ENCODE measurements at places on chromosomes 11 and 22.
A peak's percentile ranks its signal among the peaks of the same experiment; 100 is the strongest.

GRCh38 chr11:116984589-116984988 lies 113.6 kb downstream of the SIK3 start:
- DNase-seq: no peak

DNA sequence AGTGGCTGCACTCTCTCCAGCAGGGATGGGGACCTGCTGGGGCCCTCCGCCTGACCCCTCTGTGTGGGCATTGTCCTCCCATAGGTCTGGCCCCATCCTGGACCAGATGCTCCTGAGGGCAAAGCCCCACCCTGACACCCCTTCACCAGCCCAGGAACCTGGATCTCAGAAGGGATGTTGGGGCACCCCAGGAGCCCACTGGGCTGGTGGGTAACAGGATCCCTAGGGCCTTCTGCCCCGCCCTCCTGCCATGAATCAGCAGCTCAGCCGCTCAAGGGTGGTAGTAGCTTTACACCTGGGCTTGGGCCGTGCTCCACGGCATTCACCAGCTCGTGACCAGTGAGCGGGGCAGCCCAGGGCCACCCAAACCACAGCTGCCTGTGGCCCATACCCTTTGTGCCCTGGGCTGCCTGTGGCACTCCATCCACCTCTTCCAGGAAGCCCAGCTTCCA lies 1.0 kb upstream of the MAPK12 start:
- peak; percentile 63 for DNase-seq

- no peak for DNase-seq
Measured at GRCh38 chr11:119157063-119157462, 8.2 kb downstream of the ABCG4 start.

- DNase-seq: peak; percentile 37
Measured at GRCh38 chr22:36562261-36562835, 33.4 kb upstream of the EIF3D start.

DNA sequence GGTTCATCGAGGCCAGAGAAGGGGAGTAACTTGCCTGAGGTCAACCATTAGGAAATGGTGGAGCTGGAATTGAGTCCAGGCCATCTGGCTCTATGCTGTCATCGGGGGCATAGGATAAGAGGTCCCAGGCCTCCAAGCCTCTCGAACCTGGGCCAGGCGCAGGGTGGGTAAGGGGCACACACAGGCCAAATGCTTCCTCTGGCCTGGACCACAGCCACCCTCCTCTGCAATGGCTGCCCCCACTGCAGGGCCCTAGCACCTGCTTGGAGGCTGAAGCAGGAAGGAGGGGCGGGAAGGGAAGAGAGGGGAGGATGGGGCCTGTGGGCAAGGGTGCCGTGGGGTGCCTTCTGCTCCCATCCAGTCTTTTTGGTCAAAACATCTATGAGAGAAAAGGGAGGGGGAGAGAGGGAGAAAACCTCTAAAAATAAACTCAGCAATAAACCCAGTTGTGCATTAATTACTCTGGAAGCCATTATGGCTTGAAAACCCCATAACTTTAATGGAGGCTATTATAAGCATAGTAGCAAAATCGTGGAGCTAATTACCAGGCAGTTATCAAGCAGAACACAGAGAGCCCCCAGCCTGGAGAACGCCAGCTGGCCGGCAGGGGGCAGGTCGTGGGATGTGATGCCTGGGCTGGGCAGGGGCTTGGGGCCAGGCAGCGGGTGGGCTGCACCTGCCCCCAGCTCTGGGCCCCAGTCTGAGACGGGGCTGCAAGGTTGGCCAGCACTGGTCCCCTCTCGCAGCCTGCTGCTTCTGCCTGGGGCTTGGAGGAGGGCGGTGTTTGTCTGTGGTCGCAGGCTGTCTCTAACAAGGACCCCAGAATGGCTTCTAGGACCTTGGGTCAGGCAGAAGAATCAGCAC lies 21.1 kb downstream of the B3GAT1 start:
- no peak for DNase-seq

DNA sequence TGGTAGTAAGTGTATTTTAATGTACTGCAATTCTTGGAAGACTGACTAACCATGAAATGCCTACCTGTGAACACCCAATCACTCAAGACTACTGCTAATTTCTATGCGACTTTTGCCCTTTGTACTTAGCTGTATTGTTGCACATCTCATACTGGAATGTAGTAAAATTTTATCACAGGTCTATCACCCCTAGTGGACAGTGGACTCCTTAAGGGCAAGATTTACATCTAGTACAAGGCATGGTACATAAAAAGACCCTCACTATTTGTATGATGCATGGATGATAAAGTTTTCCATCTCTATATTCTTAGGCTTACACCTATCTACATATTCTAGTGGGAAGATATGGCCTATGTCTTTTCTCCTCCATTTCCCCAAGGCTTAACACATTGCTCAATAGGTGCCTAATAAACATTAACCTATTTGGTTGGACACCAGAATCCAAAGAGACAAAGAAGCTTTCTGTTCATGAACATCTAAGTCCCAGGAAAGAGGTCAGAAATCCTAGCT lies 26.1 kb downstream of the SERGEF start:
- DNase-seq: no peak

DNA sequence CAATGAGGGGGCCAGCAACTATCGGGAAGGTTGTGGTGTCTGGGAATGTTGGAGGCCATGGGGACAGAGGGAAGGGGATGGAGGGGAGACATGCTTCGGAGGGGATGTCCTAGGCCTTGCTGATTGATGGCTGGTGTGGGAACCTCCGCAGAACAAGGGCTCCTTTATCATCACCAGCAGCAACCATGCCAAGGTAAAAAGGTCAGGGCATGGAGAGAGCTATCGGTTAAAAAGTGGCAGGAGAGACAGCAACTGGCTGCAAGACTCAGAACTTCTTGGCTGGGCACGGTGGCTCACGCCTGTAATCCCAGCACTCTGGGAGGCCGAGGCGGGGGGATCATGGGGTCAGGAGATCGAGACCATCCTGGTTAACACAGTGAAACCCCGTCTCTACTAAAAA lies 3.0 kb downstream of the GSTT4 start:
- DNase-seq: no peak

- no peak for DNase-seq
Measured at GRCh38 chr22:48834404-48834803, 993.3 kb downstream of the BRD1 start.

DNA sequence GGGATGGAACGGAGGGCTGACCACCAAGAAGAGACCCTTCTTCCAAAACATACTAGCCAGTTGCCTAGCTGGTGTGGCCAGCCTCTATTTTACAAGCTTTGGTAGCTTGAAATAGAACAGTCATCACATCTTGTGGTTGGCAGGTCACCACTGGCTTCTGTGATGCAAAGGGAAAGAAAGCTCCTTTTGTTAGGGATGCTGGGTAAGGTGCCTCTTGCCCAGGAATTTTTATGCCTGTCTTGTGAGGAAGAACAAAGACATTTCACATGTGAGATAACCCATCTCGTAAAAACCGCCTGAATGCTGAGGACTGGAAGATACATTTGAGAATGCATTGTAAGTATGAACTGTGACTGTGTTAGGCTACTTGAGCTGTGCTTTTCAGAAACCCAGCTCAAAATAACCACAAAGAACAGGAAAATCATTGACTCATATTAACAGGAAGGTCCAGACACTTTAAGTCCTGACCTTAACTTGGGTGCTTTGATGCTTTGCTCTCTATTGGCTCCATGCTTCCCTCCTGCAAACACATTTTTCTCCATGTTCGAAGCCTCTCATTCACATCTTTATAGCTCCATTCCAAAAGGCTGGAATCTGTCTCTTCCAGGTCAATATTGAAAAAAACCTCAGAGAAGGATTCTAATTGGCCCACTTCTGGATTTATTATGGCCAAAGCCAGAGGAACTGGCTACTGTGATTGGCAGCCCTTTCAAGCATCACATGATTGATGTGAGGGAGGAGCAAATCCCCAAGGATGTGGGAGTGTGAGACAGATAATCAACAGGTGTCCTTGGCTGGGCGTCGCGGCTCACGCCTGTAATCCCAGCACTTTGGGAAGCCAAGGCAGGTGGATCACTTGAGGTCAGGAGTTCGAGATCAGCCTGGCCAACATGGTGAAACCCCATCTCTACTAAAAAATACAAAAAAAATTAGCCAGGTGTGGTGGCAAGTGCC lies 53.9 kb downstream of the MICAL2 start:
- DNase-seq: peak; percentile 93

DNA sequence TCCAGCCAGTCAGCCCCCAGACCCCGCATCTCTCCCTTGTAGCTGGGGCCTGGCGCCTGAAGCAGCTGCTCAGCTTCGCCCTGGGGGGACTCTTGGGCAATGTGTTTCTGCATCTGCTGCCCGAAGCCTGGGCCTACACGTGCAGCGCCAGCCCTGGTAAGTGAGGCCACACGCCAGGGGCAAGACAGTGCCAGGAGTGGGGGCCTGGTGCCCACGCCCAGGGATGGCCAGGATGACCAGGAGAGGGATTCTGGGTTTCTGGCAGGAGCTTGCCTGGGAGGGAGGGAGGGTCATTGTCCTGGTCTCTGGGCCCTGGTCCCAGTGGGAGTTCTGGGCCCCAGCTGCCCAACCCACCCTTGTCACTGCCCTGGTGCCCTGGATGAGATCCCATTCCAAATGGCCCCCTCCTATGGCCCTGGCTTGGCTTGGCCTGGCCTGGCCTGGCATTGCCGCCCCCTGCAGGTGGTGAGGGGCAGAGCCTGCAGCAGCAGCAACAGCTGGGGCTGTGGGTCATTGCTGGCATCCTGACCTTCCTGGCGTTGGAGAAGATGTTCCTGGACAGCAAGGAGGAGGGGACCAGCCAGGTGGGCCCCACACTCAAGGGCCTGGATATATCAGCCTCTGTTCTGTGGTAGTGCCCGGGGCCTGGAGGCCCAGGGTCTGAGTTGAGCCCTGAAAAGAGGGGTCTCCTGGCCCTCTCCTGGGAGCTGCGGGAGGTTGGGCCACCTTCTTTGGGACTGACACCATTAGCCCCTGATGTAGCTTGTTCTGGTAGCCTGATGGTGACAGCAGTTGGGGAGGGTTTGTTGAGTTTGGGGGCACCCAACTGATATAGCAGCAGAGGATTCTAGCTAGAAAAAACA lies 3.7 kb downstream of the SLC39A13 start:
- no peak for DNase-seq

GRCh38 chr11:57638005-57638781 lies 11.5 kb downstream of the YPEL4 start:
- DNase-seq: peak; percentile 82

- DNase-seq: no peak
Measured at GRCh38 chr11:10747733-10748132, 3.3 kb upstream of the CTR9 start.

DNA sequence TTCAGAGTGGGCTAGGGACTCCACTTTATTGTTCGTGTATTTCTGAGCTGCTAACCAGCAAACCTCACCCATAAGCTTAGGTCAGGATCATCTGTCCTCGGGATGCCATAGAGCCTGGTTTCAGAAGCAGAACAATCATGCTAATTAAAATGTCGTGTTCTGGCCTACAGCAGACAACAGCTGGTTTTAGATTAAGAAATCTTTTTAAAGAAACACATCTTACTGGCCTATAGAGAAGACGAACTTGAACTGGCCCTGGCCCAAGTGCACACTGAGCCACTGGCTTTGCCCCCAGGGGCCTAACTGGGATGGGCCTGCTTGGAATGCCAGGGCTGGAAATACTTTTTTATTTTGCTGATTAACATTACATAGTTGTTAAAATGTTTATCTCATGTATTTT lies 63.2 kb downstream of the ALX4 start:
- DNase-seq: peak; percentile 35

DNA sequence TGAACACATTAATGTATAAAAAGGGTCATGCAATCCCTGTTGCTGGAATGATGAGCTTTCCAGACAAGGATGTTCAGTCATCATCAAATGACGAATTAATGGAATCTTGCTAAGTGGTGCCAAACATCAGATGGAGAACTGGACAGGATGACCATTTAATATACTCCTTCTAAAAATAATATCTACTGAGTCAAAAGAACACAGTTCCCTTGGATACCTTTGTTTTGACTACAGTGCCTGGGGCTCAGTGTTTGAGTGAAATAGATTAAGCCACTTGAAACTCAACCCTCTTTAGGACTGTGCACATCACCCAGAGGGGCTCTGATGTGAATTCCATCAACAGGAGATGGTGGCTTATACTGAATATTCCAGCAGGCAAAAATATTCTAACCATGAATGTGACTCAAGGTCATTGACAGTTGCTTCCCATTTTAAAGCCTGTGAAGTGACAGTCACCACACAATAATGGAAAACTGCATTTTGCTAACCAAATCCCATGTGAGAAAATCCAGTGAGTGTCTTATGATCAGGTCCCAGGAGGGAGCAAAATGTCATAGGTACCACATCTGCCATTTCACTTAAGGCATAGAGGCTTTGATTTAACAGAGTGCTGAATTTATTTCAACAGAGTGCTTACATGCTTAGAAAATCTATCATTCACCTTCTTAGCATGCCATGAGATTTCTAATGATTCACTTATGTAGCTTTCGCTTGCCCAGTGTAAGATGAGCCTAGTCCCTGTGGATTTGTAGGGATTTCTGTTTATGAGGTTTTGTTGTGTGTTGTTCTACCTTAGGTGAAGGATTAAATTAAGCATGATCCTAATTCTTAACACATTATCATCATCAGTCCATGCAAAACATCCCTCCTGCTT lies 41.3 kb upstream of the SLN start:
- no peak for DNase-seq

DNA sequence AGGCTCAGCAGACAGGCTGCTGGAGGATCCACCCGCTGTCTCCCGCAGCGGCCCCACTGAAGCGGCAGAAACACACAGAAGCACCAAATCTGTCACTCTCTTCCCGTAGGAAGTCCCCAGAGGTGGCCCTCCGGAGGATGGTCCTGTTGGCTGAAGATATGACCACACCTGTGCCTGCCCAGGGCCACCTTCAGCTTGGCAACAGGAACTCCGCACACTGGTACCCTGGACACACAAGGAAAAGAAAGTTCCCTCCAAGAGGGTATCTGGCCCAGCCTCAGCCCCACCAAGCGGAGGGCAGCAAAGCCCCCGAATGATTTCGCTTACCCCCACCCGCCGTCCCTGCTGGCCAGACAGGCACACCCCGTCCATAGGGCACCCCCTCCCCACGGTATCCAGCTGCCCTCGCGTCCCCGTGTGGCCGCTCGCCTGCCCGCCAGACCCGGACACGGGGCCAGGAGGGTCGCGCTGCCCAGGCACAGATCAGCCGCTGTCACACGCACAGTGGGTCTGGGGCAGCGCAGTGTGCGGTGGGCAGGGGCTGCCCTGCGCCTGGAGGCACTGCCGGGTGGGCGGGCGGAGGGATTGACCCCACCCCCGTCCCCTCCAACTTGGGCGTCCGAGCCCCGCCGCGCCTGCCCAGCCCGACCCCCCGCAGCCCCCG lies 7.0 kb downstream of the RASSF7 start:
- DNase-seq: no peak

- no peak for DNase-seq
Measured at GRCh38 chr11:59965424-59965823, 1.6 kb downstream of the OOSP4A start.

- peak; percentile 25 for DNase-seq
Measured at GRCh38 chr11:40170078-40170477, 1289.4 kb downstream of the LRRC4C start.

Measured in H4 (cell line).